ENCODE measurements at places on chromosomes 1 and 21.

GRCh38 chr1:189033169-189033568 is 1444.5 kb downstream of the BRINP3 start:
- no peak for DNase-seq

DNA sequence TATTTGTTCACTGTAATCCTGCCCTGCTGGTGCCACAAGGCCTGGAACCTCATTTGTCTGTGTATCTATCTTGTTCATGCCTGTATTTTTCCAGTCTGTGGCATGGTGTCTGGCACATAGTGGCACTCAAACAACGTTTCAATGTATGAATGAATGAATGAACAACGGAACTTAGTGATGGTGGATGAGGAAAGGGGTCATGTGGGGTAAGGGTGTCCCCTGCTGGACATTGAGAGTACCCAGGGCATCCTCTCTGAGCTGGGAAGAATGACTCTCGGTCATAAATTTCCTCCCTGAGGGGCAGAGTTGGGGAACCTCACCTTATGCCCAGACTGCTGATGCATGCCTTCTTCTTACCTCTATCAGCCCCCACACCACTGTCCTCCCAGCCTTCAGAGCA is 18.9 kb upstream of the ZNF683 start:
- no peak for DNase-seq

GRCh38 chr1:62181532-62181931 is 13.1 kb upstream of the L1TD1 start:
- DNase-seq = no peak

GRCh38 chr1:32539584-32540571 is 651 bp downstream of the ZBTB8A start:
- DNase-seq = peak; percentile 37

DNA sequence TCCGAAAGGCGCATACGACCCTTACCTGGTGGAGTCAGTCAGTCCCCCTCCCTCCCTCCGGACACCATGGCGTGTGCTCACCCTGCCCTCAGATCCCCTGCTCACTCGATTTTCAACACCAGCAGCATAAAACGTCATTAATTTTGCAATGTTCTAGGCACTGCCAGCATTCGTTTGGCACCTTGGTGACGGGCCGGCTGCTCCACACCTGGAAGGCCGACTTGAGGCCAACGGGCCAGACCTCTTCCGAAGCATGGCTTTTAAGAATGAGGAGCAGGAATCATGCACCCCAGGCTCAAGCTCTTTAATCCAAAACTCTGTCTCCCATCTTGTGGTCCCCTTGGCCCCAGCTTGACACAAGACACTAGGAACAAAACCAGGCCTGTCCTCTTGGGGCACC is 33.1 kb downstream of the NPHP4 start:
- no peak for DNase-seq

GRCh38 chr1:113659035-113659434 is 100.3 kb downstream of the PHTF1 start:
- DNase-seq = no peak

- no peak for DNase-seq
Observed at GRCh38 chr1:154626456-154627256, 18.7 kb upstream of the ADAR start.
